Cardiac fibroblast (primary cell): ENCODE measurements at places on chromosomes 11 and 22.

- DNase-seq, result no peak
These were observed 13.7 kb downstream of the PDHX start for GRCh38 chr11:34929794-34930763.

DNA sequence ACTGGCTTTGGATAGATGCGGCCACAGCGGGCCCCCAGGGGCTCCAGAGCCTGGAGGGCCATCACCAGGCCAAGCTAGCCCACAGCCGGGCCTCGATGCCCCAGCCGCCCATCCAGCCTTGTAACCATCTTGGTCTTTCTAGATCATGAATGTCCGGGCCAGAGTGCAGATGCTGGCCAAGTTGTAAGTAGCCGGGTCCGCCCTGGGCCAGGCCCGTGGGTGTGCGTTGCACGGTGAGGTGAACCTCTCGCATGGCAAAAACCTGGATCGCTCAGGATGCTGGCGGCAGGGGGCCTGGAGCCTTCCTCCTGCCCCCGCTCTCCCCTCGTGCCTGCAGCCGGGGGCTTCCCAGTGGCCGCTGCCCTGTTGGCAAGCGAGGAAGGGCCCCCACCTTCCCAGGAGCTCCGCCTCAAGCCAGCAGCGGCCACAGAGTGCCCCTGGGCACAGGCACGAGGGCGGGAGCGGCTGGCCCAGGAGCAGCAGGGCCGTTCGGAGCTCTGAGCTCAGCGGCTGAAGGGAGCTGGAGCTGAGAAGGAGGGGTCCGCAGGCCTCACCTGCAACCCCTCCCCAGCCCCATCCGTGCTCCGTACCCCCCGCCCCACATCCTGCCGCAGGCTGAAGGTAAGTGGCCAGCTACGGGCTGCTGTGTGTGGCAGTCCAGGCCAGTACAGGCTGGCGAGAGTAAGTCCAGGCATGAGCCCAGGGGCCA lies 10.9 kb upstream of the MRPL23 start:
- no peak for DNase-seq

GRCh38 chr11:134515081-134515960 lies 103.3 kb upstream of the B3GAT1 start:
- no peak for DNase-seq

GRCh38 chr11:75585293-75585670 lies 23.2 kb downstream of the SERPINH1 start:
- DNase-seq, result no peak

GRCh38 chr22:38223289-38223960 lies 21.6 kb downstream of the MAFF start:
- no peak for DNase-seq

GRCh38 chr11:134583397-134583990 lies 171.5 kb upstream of the B3GAT1 start:
- no peak for DNase-seq

DNA sequence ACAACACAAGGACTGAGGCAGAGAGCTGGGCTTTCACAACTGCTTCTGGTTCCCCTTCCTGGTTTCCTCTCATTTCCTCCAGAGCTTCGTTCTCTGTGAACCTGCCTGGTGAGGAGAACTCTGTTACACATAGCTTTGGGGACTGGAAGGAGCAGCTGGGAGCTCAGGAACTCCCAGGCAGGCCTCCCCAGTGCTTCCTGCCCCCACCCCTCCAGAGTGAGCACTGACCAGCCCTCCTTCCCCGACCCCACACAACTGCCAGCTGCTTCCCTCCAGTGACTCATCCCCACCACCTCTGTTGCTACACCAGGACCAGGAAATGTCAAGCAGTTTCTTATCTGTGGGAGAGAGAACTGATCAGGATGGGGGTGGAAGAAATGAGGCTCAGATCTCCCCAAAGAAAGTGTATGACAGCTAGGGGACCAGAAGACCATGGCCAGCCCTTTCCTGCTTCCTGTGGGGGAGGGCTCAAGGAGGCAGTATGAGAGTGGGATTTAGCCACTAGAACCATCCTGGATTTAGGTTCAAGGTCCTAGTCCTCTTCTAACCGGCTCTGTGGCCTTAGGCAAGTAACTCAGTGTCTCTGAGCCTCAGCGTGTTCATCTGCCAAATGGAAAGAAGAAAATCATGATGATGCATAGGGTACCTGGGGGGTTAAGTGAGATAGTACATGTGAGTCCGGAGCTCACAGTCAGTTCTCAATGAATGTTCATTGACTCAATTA lies 4.5 kb upstream of the TP53I11 start:
- peak; percentile 94 for DNase-seq

DNA sequence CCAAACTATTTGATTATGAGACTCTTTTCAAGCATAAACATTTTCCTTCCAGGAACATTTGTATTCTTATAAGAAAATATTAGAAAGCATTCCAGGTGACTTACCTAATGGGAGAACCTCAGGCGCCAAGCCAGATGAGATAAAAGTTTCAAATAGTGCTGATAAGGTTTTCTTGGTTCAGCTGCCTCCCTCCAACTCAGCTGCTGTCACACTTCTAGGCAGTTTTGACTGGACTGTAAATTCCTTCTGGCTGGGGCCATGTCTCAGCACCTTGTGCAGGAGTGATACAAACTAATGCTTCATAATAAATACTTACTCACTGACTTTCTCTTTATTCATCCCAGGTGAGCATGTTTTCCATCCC lies 131.1 kb downstream of the MED15 start:
- no peak for DNase-seq

GRCh38 chr11:17294033-17294432 lies 17.5 kb downstream of the NUCB2 start:
- DNase-seq, result no peak

DNA sequence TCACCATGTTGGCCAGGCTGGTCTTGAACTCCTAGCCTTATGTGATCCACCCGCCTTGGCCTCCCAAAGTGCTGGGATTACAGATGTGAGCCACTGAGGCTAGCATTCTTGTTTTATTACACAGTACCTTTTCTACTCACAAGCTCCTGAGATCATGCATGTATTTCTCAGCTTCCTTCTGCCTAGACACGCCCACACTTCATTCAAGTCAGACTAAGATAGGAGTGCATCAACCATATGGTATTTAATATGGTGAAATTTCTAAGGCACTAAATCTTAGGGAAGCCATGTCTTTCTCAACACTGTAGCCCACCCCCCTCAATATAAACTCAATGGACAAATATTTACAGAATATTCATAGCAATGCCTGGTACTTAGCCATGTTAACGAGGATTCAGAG lies 62.1 kb downstream of the SLC25A17 start:
- DNase-seq, result peak; percentile 28

DNA sequence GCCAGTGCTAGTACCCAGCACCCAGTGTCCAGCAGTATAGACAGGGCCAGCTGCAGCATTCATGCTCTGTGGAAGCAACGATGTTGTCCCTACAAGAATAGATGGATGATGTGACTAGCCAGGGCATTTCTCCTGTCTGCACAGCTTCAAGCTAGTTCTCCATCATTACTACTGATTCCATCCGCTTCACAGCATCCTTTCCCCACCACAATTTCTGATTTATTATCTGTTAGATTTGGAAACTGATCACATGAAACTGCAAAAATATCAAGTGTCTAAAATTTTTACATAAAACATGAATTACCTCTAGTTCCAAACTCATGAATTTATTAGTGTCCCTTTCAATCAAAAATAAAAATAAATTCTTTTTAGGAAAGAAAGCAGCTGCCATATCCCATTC lies 138.9 kb upstream of the POU2AF2 start:
- no peak for DNase-seq

DNA sequence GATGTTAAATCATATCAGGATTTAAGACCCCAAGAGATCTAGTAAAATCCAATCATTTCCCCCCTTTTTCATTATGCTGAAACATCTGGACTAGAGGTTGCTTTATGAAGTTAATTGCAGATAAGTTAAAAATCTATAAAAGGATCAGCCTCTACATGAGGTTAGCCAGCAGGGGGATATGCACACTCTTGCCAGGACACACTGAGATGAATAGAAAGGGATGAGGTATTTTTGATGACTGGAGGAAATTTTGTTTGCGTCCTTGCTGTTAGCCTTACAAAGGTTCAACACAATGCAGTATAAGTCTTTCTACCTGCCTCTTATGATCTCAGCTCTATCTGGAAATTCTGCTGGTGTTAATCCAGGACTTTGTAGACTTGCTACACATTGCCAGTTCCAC lies 1034.3 kb downstream of the LRRC4C start:
- no peak for DNase-seq

DNA sequence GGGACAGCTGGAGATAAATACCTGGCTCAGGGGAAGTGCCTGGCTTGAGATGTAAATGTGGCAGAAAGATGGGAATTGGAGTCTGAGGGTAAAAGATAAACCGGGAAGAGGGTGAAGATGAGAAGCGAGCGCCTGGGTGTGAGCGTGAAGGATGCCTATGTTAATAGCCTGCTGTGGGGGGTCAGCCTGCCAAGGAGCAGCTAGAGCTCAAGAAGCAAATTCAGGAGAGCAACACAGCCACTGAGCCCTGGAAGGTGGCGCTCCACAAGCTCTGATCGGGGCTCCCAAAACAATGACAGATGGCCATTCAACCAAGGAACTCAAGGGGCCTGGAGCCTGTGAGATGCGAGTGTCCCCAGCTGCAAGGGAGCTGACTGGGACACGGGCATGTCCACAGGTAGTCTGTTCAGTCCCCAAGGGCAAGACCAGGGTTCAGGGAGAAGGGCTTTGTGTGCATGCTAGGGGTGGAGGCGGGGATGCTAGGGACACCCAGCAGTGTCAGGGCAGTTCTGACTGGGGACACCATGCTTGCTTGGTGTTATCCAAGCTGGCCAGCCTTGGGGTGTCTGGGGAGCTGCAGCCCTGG lies 2.8 kb downstream of the GSC2 start:
- no peak for DNase-seq

- no peak for DNase-seq
These were observed 44.5 kb upstream of the DKK3 start for GRCh38 chr11:12052676-12053605.

- peak; percentile 76 for DNase-seq
These were observed 472 bp downstream of the APOA5 start for GRCh38 chr11:116791002-116791812.

DNA sequence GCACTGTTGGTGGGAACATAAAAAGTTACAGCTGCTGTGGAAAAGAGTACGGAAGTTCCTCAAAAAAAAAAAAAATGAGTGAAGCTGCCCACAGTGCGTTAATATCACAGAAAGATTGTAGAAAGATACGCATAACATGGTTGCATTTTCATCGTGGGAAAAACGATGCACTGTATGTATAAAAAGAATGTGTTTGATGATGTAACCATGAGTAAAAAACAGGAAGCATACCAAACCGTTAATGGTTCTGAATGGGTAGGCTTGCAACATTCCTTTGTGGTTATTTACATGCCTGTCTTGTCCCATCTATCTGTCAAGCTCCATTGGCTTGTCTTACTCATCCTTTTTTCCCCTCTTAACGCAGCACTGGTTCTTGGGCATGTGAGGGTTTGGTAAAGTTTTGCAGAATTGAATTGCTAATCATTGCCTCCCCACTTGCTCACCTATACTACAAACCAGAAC lies 33.8 kb upstream of the DKK3 start:
- peak; percentile 86 for DNase-seq

DNA sequence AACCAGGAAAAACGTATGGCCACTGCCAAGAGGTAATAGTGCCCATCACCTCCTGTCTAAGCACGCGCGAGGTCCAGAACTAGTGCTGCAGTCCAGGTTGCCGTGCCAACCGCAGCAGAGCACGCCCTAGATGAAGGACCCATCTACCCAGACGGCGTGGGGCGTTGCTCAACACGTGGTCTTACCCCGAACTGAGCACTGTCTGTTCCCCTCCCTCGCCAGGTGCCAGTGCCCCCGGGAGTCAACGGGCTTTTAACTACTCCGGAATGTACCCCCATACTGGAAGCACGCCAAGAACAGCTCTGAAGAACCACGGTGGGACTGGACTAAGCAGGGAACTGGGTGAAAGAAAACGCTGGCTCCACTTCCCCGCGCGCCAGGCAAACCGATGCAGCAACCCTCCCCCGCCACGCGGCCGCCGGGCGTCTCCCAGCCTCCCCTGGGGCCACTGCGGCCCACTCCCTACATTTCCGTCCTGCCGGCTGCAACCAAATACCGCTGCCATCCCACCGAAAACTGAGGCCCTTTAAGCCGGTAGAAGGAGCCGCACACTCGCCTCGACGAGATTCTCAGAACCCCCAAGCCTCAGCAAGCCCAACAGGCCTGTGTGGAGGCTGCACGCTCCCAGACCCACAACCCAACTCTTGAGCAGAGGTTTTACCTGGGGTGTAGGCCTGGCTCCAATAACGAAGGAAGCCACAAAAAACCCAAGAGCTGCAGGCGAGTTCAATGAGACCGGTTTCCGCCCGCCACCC lies at the start of gene HSPA8:
TSS of gene HSPA8 (minus strand) at position 734 of the 755 bp plus-strand sequence. CDS start 812 bp downstream, outside the sequence.
- DNase-seq, result peak; percentile 70

GRCh38 chr11:129387434-129387833 lies 11.8 kb downstream of the BARX2 start:
- DNase-seq, result no peak

GRCh38 chr22:24325105-24325757 lies 54.6 kb downstream of the SPECC1L start:
- peak; percentile 93 for DNase-seq

GRCh38 chr22:49243335-49243734 lies 584.3 kb downstream of the BRD1 start:
- DNase-seq, result no peak

- DNase-seq, result peak; percentile 82
These were observed 103.8 kb downstream of the FAM168A start for GRCh38 chr11:73493956-73494598.

DNA sequence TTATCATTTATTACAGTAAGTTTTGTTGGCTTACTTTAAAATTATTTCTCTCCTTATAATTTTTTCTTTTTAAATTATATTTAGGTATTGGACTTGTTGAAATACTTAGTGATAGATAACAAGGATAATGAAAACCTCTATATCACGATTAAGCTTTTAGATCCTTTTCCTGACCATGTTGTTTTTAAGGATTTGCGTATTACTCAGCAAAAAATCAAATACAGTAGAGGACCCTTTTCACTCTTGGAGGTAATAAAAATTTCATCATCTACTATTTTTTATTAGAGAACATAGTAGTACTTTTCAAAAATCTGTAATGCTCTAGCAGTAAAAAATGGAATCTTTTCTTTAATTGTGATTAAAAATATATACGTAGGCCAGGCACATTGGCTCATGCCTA lies 70.4 kb downstream of the ATM start:
- DNase-seq, result no peak

DNA sequence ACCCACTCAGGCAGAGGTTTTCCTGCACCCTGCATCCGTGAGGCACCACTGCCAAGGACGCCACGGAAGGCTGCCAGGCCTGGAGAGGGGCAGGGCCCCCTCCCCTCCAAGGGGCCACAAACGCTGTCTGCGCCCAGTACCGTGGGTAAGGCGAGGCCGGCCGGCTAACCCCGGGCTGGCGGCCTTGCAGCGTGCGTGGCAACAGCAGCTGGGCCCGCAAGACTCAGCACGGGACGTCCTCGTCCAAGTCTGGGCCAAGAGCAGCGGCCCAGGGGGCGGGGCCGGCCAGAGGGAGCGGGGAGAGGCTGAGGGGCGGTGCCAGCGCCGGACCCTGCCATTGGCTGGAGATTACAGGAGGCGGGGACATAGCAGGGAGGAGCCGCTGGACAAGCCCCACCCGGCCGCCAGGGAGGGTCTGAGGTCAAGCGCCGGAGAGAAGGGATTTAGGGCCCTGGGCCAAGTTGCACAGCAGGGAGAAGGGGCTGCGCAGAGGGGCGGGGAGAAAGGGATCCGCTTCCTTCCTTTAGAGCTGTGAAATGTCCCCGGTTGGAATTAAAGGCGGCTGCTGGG lies 16.0 kb downstream of the SLC43A1 start:
- DNase-seq, result peak; percentile 87

- no peak for DNase-seq
These were observed 23.8 kb downstream of the PGA5 start for GRCh38 chr11:61264795-61265194.
